ENCODE measurements at places on chromosomes 1 and 21.

DNA sequence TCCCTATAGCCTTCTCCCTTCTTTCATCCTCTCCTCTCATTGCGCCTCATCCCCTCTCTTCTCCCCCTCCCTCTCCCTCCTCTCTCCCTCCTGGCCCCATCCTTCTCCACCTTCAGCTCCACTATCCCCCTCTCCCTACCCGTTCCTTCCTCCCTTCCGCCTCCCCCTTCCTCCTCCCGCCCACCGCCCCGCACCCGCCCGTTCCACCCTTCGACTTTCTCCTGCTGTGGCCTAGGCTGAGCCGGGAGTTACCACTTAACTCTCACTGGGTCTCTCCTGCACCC is 1.6 kb downstream of the NPR1 start:
- DNase-seq, result no peak

- no peak for DNase-seq
Measured at GRCh38 chr1:25120281-25120680, 112.0 kb downstream of the SYF2 start.

GRCh38 chr1:166087734-166088571 is 78.8 kb downstream of the FAM78B start:
- no peak for DNase-seq

DNA sequence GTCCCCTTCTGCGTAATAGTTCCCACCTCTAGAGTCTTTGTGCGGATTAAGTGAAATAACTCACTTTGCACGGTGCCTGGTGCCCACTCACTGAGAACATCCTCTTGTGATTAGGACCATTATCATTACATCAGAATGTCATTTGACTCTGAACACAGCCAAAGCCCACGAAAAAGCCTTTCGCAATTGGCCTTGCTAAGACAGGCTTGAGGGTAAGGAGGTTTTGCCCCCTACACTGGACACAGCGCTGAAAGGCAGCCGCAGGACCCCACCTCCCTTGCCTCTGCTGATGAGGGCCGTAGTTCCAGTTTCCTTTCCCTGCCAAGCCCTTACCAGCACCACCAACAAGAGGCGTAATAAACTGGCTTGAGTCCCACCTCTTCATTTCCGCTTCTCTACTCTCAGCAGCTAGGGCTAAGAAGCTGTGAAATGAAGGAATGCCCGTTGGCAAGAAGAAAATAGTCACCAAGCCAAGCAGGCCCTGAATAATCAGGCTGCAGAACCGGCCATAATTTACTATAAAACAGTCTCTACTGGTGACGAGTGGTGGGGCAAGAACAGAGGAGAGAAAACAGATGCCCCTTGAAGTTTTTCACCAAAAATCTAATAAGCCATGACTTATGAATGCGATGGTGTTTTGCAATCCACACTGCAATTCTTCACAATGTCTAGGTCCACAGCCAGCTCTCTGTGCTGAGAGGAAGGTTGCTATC is 53.1 kb downstream of the SH3GLB1 start:
- DNase-seq, result no peak

DNA sequence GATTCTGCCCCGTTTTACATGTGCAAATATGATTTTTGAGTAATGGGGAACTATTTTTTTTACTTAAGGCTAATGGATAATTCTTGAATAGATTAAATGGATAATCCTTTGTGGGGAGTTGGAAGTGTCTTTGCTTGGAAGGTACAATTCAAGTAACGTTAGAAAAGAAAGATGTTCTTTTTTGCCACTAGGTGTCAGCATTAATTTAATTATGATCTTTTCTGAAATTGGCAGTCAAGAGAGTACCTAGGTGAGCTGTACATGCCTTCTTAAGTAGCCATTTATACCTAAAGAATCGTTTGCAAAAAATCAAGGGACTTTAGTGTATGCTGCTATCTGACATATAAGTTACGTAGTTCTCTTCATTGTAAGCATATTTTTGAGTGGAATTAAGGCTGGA is 2.2 kb downstream of the FBXO28 start:
- DNase-seq, result no peak

DNA sequence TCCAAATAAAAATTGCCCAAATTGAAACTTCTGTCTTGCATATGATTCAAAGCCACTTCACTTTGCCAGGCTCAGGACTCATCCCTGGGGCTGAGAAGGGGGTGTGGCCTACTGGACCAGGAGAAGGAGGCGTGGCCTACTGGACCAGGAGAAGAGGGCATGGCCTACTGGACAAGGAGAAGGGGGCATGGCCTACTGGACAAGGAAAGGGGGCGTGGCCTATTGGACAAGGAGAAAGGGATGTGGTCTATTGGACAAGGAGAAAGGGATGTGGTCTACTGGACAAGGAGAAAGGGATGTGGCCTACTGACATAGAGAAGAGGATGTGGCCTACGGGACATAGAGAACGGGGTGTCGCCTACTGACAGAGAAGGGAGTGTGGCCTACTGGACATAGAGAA is 405.3 kb downstream of the RRAGC start:
- no peak for DNase-seq
